ENCODE measurements at places on chromosomes 16 and 17.

GRCh38 chr17:62093188-62094155, 28.4 kb upstream of the MED13 start:
- DNase-seq: peak; percentile 9

DNA sequence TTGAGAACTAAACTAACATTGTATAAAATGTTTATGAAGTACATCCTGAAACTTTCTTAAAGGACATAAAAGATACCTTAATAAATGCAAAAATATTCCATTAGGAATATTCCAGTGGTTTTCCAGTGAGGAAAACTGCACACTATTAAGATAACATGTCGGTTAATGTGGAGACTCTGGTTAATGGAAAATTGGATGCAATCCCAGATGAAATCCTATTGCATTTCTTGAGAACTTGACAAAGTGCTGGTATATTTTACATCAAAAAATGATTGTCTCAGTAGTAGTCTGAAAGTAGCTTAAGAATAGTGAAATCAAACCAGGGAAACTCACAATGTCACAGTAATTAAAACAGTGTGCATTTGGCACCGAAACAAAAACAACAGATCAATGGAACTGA, 202.5 kb upstream of the MON1B start:
- no peak for DNase-seq

- DNase-seq: no peak
Measured at GRCh38 chr17:39813631-39814030, 50.5 kb downstream of the IKZF3 start.

GRCh38 chr17:13306310-13306962, 288.6 kb upstream of the ELAC2 start:
- DNase-seq: no peak

DNA sequence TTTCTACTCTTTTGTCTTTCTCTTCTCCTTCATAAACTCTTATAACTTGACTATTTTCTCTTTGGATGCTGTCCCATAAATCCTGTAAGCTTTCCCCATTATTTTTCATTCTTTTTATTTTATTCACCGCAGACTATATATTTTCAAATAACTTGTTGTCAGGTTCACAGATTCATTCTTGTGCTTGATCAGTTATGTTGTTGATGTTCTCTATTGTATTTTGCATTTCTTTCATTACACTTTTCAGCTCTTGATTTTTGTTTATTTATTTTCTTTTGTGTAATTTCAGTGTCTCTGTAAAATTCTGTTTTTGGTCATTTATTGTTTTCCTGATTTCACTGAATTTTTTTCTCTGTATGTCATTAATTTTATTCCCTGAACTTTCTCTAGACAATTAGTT, 49.2 kb downstream of the EFCAB13 start:
- no peak for DNase-seq

Measured in stimulated activated effector memory CD8-positive, alpha-beta T cell treated with anti-CD3 and anti-CD28 coated beads, Interleukin-12 subunit alpha, Interleukin-12 subunit beta, amount 100 ng/mL, for 72 hours (primary cell).